CD8-positive, alpha-beta memory T cell (primary cell): ENCODE measurements at places on chromosomes 16 and 17. TPM values are rescaled to one million over a fixed set of nuclear protein-coding genes. Genes with fewer than 3 reads are reported as not detected.

Gene SLC35G6
- not detected for total RNA-seq

Gene CIBAR2
- total RNA-seq = not detected

Gene TOX3
- total RNA-seq = not detected

Gene C1QL1
- total RNA-seq = not detected

Gene KDM6B
- total RNA-seq = 84.2 TPM

Gene HEATR9
- total RNA-seq = 2.3 TPM

Gene FBXO39
- not detected for total RNA-seq

GRCh38 chr17:28282596-28282995 lies 36.4 kb upstream of the TMEM97 start:
- H3K4me1 ChIP-seq = peaks cover 11% of the 10 kb centered on the region
- no peak overlapping the region for H3K4me3 ChIP-seq
- no peak overlapping the region for H3K27ac ChIP-seq
- H3K27me3 ChIP-seq = no peaks in the 10 kb centered on the region
- H3K36me3 ChIP-seq = no peaks in the 10 kb centered on the region

GRCh38 chr16:19166500-19166899 lies 1.5 kb upstream of the SYT17 start:
- H3K27ac ChIP-seq = no peak overlapping the region
- H3K36me3 ChIP-seq = no peaks in the 10 kb centered on the region
- DNase-seq = no peak
- H3K4me1 ChIP-seq = no peaks in the 10 kb centered on the region
- no peak overlapping the region for H3K4me3 ChIP-seq

- no peak for DNase-seq
- H3K4me1 ChIP-seq = no peaks in the 10 kb centered on the region
- H3K4me3 ChIP-seq = no peak overlapping the region
- H3K36me3 ChIP-seq = no peaks in the 10 kb centered on the region
- H3K27me3 ChIP-seq = peaks cover 5% of the 10 kb centered on the region
Measured at GRCh38 chr17:48527547-48527932, 3.3 kb downstream of the HOXB1 start.

- H3K27me3 ChIP-seq = no peaks in the 10 kb centered on the region
- H3K27ac ChIP-seq = no peak overlapping the region
- H3K4me3 ChIP-seq = no peak overlapping the region
- no peaks in the 10 kb centered on the region for H3K4me1 ChIP-seq
- H3K36me3 ChIP-seq = no peaks in the 10 kb centered on the region
Measured at GRCh38 chr16:34050787-34051320, 591.4 kb downstream of the TP53TG3F start.

GRCh38 chr16:65409510-65409909 lies 287.6 kb upstream of the CDH11 start:
- no peak for DNase-seq
- no peaks in the 10 kb centered on the region for H3K27me3 ChIP-seq
- H3K4me3 ChIP-seq = no peak overlapping the region
- H3K36me3 ChIP-seq = no peaks in the 10 kb centered on the region

- no peaks in the 10 kb centered on the region for H3K4me1 ChIP-seq
- no peak for DNase-seq
- H3K27me3 ChIP-seq = no peaks in the 10 kb centered on the region
- no peak overlapping the region for H3K27ac ChIP-seq
Measured at GRCh38 chr17:76087531-76087930, 8.5 kb downstream of the ZACN start.
